ENCODE measurements at places on chromosomes 12 and 14. TPM values are rescaled to one million over a fixed set of nuclear protein-coding genes. Genes with fewer than 3 reads are reported as not detected.

The VWF gene
- polyA plus RNA-seq, result 12.5 TPM

DNA sequence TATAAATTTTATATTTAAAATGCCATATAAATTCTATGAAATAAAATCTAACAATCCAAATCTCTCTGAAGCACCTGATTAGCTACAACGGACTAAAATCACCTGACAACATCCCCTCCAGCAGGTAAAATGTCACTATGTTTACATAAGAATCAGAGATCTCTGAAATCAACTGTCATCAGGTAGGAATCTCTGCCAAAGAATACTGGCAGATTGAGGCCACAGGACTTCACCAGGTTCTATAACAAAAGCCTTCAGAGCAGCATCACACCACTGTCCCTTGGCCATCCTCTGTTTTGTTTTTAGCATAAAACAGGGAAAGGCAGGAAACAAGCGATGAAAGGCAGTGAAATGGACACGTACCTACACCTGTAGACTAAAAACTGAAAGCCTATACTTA, 22.1 kb downstream of the FGD6 start:
- DNase-seq, result no peak

DNA sequence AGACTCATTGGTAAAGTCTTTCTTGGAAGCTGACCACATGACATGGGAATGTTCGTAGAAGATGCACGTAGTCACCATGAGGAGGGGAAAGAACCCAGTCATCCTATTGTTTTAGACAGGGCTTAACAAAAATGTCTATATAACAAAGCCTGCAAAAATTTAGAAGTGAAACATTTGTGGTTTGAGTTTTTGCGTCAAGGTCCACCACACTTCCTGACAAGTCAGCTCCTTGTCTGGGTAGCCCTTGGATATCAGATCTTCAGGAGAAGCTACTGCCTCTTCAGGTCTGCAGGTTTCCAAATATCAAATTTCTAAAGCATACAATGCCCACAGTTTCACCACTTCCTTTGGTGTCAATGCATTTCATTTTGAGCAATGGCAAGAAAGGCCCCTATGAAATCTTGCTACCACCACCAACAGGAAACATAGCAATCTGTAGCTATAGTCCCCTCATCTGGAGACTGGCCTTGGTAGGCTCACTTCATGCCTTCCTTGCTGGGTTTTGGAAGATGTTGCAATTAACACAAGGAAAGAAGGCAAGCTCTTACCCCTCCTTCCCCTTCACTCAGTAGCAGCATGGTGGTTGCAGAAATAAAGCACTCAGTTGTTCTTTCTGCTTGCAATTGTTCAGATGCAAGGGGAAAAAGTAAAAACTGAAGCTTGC, 235.2 kb downstream of the PCNX1 start:
- no peak for DNase-seq

The DTX3 gene
- 44.4 TPM for polyA plus RNA-seq

DNA sequence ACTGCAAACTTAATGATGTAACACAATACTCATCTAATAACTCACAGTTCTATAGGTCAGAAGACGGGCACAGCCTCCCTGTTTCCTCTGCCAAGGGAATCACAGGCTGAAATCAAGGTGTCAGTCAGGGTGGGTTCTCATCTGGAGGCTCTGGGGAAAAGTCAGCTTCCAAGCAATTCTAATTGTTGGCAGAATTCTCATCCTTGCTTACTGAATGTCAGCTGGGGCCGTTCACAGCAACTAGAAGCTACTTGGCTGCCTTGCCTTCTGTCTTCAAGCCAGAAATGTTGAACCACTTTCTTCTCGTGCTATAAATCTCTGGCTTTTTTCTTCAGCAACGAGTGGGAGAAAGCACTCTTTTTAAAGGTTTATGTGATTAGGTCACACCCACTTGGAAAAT, 80.1 kb upstream of the PDZRN4 start:
- DNase-seq, result peak; percentile 2

DNA sequence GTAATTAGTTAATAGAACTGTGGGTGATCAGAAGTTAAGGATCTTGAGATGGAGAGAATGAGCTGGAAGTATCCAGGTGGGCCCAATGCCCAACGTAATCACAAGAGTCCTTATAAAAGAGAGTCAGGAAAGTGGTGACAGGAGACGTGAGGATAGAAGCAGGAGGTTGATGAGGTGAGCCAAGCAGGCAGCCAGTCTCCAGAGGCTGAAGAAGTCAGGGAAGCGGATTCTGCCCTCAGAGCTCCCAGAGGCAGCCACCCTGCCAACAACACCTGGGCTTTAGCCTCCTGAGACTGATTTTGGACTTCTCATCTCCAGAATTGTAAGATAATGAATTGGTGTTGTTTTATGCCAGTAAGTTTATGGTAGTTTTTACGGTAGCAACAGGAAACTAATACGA, 10.1 kb upstream of the SAV1 start:
- DNase-seq, result no peak

The PLEKHD1 gene
- 3.9 TPM for polyA plus RNA-seq

- no peak for DNase-seq
Measured at GRCh38 chr14:70027785-70028428, 148.7 kb downstream of the SMOC1 start.

The C12orf54 gene
- 0.61 TPM for polyA plus RNA-seq

- no peak for DNase-seq
Measured at GRCh38 chr14:36512585-36513003, 7.4 kb downstream of the NKX2-1 start.

The RNASE11 gene
- polyA plus RNA-seq, result not detected

- DNase-seq, result no peak
Measured at GRCh38 chr14:45082420-45082819, 1.5 kb upstream of the PRPF39 start.

- peak; percentile 62 for DNase-seq
Measured at GRCh38 chr14:39988939-39989338, 556.7 kb upstream of the FBXO33 start.

The SVOP gene
- 0.11 TPM for polyA plus RNA-seq

- no peak for DNase-seq
Measured at GRCh38 chr12:124020514-124020949, 47.5 kb downstream of the ZNF664 start.

DNA sequence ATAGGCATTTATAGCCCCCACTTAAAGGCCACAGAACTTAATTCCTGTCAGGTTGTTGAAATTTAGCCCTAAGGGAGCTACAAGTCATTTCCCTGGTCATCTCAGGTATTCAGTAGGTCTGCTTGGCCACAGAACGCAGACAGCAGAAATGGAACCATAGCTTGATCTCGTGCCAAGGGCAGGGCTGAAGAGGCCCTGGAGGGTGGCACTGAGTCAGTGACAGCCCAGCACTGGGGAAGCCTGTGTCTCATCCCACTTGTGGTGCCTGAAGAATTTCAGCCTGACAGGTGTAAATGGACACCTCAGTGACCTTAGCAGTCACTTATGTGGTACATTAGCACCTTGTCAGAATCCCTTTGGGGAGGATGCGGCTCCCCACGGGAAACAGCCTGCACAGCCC, 6.6 kb downstream of the PRKAB1 start:
- no peak for DNase-seq
